ENCODE measurements at places on chromosomes 16 and 17.

DNA sequence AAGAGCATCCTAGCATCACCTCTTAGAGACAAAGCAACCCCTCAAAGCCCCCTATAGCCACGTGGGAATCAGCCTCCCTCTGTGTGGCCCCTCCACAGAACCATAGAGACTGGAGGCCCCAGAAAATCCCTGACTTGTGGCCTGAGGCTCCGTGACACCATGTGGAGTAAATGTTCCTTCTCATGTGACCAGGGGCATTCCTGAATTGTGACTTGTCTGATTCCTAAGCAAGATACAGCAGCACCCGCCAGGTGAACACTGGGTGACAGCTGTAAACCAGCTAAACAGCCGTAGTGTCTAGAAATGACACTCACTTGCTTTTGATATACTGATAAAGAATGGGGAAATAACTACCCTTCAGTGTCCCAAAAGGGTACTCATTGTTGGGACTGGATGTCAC is 79.0 kb downstream of the DYNLRB2 start:
- DNase-seq, result no peak

GRCh38 chr17:63267846-63268245 is 178.3 kb downstream of the CYB561 start:
- no peak for DNase-seq

- no peak for DNase-seq
Observed at GRCh38 chr17:77204536-77204935, 63.8 kb downstream of the SEC14L1 start.

DNA sequence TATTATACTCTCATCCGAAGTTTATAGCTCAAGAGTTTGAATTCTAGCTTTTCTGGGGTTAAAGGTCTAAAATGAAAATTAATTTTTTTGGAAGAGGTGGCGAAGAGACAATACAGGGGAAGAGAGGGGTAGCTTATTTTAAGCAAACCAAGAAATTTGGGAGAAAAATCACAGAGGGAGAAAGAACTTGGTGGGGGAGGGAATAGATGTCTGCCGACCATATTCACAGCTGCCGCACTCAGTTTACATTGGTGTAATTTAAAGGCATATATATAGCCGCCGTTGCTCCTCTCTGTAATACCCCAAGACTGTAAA is 6.5 kb upstream of the ZFHX3 start:
- DNase-seq, result no peak

DNA sequence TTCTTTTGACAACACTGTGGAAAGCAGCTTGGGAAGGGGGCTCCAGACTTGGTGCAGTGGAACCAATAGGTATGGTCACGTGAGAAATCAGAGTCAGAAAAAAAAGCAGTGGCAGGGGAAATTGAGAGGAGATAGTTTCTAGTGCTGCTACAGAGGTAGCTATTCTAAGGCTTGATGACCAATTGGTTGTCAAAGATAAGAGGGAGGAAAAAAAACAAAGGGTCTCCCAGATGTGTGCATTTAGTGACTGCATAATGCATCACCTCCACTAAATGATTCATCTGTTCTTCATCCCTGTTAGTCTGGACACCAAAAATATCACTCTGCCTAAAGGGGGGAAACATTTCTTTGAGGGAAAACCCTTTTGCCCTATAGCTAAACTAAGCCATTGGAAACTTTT is 56.5 kb downstream of the PIGL start:
- no peak for DNase-seq

- no peak for DNase-seq
Observed at GRCh38 chr16:4892361-4893102, 44.4 kb downstream of the PPL start.

GRCh38 chr16:55367301-55367811 is 43.4 kb downstream of the IRX6 start:
- no peak for DNase-seq

GRCh38 chr17:80034791-80035686 is 633 bp downstream of the TBC1D16 start:
- DNase-seq, result no peak

- no peak for DNase-seq
Observed at GRCh38 chr16:82926500-82926899, 299.7 kb downstream of the CDH13 start.

GRCh38 chr16:50501251-50501650 is 46.9 kb upstream of the NKD1 start:
- no peak for DNase-seq

GRCh38 chr16:67006930-67007658 is 18.7 kb downstream of the CES4A start:
- no peak for DNase-seq

DNA sequence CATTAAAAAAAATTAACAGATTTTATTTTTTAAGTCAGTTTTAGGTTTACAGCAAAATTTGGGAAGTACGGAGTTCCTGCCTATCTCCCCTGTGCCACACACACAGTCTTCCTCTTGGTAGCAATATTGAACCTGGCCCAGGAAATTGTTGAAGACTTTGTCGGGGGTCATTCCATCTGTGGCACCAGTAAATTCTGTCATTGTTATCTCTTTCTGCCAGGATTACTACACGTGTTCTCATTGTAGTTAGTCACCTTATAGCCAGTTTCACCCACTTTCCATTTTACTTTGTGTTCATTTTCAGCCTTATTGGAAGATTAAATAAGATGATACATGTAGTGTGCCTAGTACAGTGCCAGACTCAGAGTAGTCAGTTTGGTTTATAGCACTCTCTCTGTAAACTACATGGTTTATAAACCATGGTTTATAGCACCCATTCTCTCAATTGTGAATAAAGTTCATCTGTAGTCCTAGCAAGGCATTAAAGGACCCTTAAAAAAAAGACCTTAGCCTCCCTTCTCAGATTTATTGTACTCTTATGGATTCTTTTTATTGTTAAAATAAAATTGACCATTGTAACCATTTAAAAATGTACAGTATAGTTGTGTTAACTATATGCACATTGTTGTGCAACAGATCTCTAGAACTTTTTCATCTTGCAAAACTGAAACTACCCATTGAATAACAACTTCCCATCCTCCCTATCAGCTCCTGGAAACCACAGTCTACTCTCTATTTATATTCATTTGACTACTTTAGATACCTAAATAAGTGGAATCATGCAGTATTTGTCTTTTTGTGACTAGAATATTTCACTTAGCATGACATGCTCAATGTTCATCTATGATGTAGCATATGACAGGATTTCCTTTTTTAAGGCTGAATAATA is 36.1 kb downstream of the NLK start:
- DNase-seq, result no peak

- no peak for DNase-seq
Observed at GRCh38 chr17:35775039-35775438, 14.4 kb downstream of the C17orf50 start.

GRCh38 chr16:66207139-66207882 is 159.2 kb upstream of the CDH5 start:
- no peak for DNase-seq

DNA sequence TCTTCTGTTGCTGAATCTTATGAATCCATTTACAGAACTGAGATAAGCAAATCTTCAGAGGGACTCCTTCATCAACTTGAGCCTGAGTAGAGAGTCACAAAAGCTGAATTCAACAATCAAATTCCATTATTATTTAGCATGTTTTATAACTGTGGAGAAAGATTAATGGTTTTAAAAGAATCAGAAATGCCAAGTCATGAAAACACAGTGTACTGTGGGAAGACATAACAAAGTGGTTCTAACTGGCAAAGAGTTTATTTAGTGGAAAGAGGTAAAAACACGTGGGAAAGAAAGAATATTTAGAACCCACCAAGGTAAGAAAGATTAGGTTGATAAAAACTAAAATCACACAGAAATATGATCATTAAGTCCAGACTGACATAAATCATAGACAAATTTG is 5.0 kb downstream of the ERI2 start:
- DNase-seq, result no peak

GRCh38 chr17:42698736-42699414 is 16.5 kb downstream of the CNTNAP1 start:
- peak; percentile 61 for DNase-seq

GRCh38 chr17:7239091-7240027 is at the start of gene PHF23:
PHF23 (minus strand) TSS chr17:7239457; CDS start chr17:7239279, 178 bp downstream.
- DNase-seq, result peak; percentile 97

- DNase-seq, result no peak
Observed at GRCh38 chr17:68886401-68886800, 68.8 kb downstream of the ABCA8 start.

All from GM04503 (cell line).